ENCODE measurements at places on chromosomes 2 and 18. TPM values are rescaled to one million over a fixed set of nuclear protein-coding genes. Genes with fewer than 3 reads are reported as not detected.

DNA sequence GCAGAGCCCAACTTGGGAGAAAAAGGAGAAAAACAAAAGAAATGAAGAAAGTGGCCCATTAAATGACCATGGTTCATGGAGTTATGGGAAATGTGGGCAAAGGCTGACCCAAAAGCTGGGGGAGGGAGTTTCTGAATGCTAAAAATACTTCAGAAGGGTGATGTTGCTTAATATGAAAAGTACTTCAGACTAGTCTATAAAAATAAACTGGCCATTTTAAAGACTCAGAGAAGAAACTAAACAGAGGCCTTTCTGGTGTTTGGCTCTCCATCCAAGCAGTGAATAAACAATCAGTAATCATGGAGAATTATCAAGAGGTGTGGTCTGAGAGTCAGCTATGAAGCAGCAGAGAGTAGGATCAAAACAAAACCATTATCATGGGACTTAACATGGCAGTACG is 160.8 kb upstream of the MAPRE2 start:
- no peak for DNase-seq

DNA sequence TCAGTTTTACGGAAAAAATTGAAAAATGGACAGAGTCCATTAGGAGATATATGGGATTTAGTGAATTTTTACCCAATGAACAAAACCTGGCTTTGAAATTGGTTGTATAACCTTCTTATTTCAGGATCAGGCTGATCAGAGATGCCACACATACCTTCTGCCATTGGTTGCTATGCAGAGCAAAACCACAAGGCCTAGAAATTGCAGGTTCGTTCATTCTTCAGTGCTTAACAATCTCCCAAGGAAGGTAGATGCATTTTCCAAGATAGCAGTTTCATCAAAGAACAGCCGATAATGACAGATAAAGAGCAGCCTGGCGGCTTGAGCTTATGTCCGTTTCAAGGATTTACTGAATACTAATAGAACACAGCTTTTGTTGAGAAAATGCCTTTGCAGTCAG is 868.8 kb downstream of the EPHA4 start:
- no peak for DNase-seq

GRCh38 chr2:230666446-230666845 is 46.2 kb upstream of the CAB39 start:
- DNase-seq, result no peak

- DNase-seq, result no peak
Observed at GRCh38 chr2:136402281-136402680, 284.3 kb upstream of the CXCR4 start.

- DNase-seq, result no peak
Observed at GRCh38 chr2:43542285-43542933, 53.4 kb downstream of the THADA start.

- no peak for DNase-seq
Observed at GRCh38 chr2:218028562-218029348, 26.0 kb upstream of the TNS1 start.

DNA sequence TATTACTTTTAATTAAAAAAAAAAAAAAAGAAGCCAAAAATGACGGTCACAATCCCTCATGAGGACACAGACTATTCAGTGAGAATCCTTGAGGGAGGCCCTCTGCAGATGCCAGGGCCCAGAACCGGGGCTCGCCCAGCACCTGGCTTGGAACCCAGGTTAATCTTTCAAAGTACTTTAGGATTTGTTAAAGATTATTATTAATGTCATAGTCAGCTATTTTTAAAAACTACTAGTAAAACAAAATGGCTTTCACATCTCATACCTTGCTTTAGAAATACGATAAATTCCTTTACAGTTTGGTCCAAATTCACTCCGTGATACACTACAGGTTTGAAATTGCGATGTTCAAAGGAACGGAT is 27.1 kb downstream of the C2orf76 start:
- no peak for DNase-seq

DNA sequence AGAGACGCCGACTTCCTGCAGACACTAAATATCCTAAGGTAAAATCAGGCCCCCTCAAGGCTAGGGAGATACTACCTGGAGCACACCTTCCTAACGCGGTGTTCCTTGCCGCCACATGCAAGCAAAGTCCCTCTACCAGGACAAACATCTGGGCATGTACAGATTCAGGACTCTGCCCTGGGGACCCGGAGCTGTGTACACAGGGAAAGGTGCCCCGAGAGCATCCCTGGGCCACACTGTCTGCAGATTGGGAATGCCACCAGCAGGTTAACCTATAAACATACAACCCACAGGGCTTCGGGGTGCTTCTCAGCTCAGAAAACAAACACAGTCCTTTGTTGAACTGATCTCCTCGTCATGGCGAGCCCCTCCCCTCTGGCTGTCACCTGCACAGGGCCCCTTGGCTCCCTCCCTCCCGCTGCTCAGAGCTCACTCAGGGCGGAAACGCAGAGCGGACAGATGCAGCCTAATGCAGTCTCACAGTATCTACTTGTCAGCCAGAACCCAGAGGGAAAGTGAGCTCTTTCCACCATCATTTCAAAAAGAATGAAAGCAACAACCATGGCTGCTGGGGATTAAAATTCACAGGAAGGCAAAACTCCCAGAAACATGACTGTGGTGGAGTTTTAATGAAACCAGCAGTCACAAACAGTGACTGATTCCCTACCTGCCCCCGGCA is 218.8 kb downstream of the HDAC4 start:
- no peak for DNase-seq

The DSC3 gene
- 3.0 TPM for total RNA-seq

The UPP2 gene
- total RNA-seq, result not detected

The DUSP19 gene
- 5.7 TPM for total RNA-seq

The LYG2 gene
- not detected for total RNA-seq

Measured in thoracic aorta (tissue), 2 donors.